Lung (tissue), 17 donors: ENCODE measurements at places on chromosomes 5 and 9. TPM values are rescaled to one million over a fixed set of nuclear protein-coding genes. Genes with fewer than 3 reads are reported as not detected.

DNA sequence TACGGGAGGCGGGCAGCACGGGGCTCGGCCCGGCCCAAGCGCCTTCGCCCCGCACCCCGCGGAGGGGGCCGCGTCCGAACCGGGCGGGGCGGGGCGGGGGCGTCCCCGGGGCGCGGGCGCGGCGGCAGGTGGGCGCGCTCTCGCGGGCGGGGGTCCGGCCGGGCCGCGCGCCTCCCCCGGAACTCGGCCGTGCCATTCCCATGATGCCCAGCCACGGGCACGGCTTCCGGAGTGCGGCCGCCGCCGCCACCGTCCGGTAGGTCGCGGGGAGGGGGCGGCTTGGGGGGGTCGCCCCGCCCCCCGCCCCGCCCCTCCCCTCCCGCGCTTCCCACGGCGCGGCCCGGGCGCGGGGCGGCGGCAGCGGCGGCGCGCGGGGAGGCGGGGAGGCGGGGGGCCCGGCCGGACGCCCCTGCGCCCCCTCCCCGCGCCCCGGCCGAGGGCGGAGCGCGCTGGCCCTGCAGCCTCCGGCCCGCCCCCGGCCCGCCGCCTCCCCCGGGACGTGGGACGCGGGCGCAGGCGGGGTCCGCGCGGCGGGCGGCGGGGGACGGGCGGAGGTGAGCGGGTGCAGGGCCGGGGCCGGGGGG lies at the start of gene PPP1R26:
TSS of gene PPP1R26 (plus strand) at position 314 of the 584 bp plus-strand sequence. CDS start 4,729 bp downstream, outside the sequence.
- H3K4me1 ChIP-seq, result peaks cover 28% of the 10 kb centered on the region
- H3K4me3 ChIP-seq, result peak within 1 kb of the TSS; percentile 62
- H3K36me3 ChIP-seq, result peaks cover 9% of the 10 kb centered on the region
- no peak for DNase-seq
- H3K27ac ChIP-seq, result peak within 1 kb of the TSS; percentile 67
- H3K27me3 ChIP-seq, result no peaks in the 10 kb centered on the region

GRCh38 chr5:10056228-10056760 lies 193.4 kb downstream of the ATPSCKMT start:
- no peaks in the 10 kb centered on the region for H3K4me1 ChIP-seq
- H3K27ac ChIP-seq, result no peak overlapping the region
- DNase-seq, result no peak
- no peaks in the 10 kb centered on the region for H3K36me3 ChIP-seq
- H3K4me3 ChIP-seq, result no peak overlapping the region

- no peak overlapping the region for H3K27ac ChIP-seq
- no peaks in the 10 kb centered on the region for H3K4me1 ChIP-seq
- no peaks in the 10 kb centered on the region for H3K36me3 ChIP-seq
- H3K27me3 ChIP-seq, result no peaks in the 10 kb centered on the region
- no peak for DNase-seq
- no peak overlapping the region for H3K4me3 ChIP-seq
These were observed 215.4 kb upstream of the TLX3 start for GRCh38 chr5:171093598-171093997.

DNA sequence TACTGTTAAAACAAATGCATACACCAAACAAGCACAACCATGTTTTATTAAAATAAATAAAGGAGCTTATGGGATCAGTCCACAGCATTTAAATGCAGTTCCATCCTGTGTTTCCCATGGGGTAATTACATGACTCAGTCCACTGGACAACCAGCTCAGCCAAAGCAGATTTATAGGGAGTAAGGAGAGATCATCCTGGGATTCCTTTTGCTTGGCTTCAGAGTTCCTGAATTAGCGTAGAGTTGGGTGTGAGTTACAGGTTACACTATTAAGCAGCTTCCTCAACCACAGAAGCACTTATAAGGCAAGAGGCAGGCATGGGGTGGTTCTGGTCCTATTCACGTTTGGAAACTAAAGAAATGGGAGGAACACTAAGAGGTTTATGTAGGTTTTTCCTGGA lies 381.1 kb upstream of the ACTBL2 start:
- H3K36me3 ChIP-seq, result no peaks in the 10 kb centered on the region
- H3K27me3 ChIP-seq, result no peaks in the 10 kb centered on the region
- no peak overlapping the region for H3K27ac ChIP-seq
- no peak overlapping the region for H3K4me3 ChIP-seq
- no peak for DNase-seq
- H3K4me1 ChIP-seq, result peaks cover 7% of the 10 kb centered on the region

Gene DBH
- total RNA-seq, result 0.06 TPM

Gene ANXA2R
- total RNA-seq, result 5.2 TPM

DNA sequence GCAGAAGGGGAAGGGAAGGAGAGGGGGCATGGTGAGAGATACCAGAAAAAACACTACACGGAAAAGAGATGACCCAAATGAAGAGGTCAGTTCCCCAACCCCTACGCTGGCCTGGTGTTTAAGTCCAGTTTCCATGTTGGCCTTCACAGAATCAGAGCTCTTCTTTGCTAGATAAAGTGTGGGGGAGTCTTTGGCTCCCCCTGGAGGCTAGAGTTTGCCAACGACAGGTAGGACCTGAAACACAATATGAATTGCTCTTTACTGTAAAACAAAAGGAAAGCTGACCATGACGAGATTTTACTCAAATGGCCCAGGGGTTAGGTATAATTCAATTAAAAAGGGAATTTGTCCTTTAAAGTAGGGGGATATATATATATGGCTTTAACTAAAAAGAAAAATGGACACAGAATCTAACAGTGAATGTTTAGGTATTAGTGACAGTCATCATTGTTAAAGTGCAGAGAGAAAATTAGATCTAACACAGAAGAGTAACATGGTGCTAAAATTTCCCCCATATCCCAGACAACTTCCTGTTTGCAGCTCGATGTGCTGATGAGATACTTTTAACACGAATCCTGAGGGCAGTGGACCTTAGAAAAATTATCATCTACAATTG lies 92.0 kb downstream of the SV2C start:
- no peaks in the 10 kb centered on the region for H3K36me3 ChIP-seq
- no peak overlapping the region for H3K4me3 ChIP-seq
- no peaks in the 10 kb centered on the region for H3K4me1 ChIP-seq
- no peaks in the 10 kb centered on the region for H3K27me3 ChIP-seq

GRCh38 chr9:12819436-12820185 lies 44.8 kb downstream of the LURAP1L start:
- H3K27ac ChIP-seq, result peak overlapping the region; percentile 22
- H3K36me3 ChIP-seq, result peaks cover 30% of the 10 kb centered on the region
- no peaks in the 10 kb centered on the region for H3K27me3 ChIP-seq

Gene DND1
- total RNA-seq, result 1.7 TPM

DNA sequence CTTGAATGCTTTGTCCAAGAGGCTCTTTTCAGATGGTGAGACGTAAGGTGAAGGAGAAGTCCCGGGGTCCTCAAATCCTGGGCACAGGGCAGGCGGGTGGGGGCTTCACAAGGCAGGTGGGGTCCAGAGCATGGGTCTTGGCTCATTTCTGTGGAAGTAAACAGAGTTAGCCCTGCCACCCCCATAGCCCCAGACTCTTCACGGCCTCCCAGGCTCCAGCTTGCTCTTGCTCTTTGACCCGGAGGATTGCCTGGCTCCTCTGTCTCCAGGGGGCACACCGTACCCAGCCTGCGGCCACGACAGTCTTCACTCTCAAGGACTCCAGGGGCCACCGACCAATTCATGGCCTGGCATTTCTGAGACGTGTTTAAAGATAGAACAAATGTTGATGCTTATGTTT lies 28.8 kb upstream of the POMT1 start:
- no peaks in the 10 kb centered on the region for H3K27me3 ChIP-seq
- DNase-seq, result no peak
- H3K36me3 ChIP-seq, result peaks cover 75% of the 10 kb centered on the region
- no peak overlapping the region for H3K4me3 ChIP-seq
- H3K4me1 ChIP-seq, result no peaks in the 10 kb centered on the region
- H3K27ac ChIP-seq, result no peak overlapping the region

Gene B4GALT1
- total RNA-seq, result 58.8 TPM

Gene GFRA3
- total RNA-seq, result 0.57 TPM

Gene CLTB
- total RNA-seq, result 123 TPM
